SK-N-SH treated with all-trans-retinoic acid at 6 μM for 48 hours (cell line): ENCODE measurements at places on chromosomes 7 and 10.

GRCh38 chr10:47144525-47144924, 155.5 kb upstream of the GDF10 start:
- ATAC-seq: no peak

- ATAC-seq: no peak
These were observed 12.3 kb upstream of the DLD start for GRCh38 chr7:107878636-107879035.

DNA sequence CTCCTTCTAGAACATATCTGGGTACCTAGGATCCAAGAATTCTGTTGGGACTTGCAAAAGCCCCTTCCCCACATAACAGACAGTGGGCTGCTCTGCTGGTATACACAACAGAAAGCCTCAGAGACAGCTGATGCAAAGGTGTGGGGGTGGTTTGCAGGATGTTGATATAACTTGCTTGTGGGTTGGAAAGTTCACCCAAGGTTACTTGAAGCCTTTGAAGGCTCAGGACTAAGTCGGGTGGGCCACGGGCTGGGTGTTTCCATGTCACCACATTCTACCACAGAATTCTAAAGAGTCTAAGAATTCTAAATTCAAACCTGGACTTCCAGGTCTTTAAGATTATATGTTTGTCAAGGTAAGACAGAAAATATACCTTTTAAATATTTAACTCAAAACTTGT, 7.4 kb upstream of the NRCAM start:
- ATAC-seq: no peak

DNA sequence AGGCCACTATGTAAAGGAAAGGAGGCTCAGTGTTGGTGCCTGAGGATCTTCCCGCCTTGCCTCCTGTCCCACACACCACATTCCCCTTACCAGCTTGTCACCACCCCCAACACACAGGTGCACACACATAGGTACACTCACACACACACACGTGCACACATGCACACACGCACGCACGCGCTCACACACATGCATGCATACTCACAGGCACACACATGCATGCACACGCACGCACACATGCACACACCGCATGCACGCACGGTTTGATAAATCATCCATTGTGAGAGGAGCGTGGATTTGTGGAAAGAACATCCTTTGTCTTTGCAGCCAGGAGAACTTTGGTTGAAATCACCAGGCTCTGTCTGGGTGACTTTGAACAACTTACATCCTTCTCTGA, 359.8 kb downstream of the FRMD4A start:
- ATAC-seq: no peak

GRCh38 chr10:8325024-8325980, 270.8 kb downstream of the GATA3 start:
- no peak for ATAC-seq

DNA sequence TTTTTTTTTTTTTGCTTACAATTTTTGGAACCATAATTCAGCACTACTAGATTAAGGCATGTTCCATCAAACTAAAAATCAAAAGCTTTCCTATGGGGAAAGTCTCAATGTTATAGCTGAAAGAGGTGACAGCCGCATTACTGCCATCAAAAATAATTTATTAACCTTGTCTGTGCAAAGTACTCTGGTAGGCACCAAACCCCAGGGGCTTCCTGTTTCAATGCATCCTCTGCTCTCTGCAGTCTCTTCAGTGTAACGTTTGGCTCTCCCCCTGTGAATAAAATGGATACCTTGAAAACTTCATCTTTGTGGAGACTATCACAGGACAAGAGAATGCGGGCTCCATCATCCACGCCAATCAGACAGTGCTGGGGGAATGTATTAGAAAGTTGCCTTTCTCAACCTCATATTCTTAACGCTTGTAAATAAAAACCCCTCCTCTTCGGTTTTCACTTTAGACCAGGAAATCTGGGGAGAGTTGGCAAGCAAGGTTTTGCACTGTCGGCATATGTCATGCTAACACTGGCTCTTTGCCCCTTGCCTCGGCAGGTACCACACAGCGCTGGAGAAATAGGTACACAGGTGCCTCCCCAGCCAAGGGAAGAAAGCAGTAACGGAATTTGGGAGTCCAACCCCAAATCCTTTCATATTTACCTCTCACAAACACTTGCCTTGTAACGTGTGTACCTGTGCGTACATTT, 1.6 kb upstream of the NRG3 start:
- no peak for ATAC-seq

DNA sequence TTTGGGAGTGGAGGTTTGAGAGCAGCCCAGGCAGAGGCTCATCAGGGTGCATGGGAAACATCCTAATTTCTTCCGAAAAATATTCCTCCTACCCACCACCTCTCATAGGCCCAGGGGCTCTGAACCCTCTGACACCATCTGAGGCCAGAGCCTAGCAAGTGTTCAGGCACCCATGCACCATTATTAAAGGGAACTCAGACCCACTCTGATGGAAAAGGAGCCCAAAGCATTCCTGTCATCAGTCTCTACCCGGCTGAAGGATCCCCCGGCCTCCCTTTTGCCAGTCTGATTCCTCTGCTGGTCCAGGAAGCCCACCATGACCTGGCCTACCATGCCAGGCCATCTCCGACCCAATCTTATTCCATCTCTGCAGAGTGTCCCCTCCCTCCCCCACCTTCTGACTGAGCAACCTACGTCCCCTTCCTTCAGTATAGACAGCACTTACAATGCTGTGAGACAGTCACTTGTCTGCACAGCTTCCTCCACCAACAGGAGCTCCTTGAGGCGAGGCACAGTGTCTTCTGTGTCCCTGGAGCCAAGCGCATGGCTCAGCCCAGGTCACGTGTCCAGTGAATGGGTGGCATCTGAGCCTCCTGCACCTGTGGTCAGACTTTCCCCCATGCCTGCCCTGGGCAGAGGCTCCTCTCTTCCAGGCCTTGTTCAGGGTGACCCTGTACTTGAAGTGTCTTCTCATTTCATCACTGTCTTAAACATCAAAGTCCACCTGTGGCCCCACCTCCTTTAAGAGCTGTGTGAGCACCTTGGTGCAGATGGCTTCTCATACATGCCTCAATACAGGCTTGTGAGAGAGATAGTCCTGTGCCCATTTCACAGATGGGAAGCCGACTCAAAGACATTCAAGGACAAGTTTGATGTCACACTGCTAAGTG, 889 bp upstream of the GPR15LG start:
- ATAC-seq: no peak

DNA sequence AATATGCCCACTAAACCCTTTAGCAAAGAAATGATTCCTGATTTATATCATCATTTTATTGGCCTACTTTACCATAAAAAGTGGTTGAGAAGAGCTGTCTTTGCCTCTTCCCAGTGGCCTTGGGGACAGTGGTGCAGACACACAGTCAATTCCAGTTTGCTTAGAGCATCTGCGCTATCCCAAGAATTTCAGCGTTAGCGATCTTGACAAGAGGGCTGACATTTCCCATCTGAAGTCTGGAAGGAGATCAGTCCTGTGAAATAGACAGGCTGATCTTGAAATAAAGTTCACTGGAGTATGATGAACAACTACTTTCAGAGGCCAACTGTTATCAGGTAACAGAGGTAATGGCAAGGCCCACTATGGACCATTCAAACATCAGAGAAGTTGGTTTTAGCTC, 475.3 kb upstream of the NRP1 start:
- ATAC-seq: no peak

DNA sequence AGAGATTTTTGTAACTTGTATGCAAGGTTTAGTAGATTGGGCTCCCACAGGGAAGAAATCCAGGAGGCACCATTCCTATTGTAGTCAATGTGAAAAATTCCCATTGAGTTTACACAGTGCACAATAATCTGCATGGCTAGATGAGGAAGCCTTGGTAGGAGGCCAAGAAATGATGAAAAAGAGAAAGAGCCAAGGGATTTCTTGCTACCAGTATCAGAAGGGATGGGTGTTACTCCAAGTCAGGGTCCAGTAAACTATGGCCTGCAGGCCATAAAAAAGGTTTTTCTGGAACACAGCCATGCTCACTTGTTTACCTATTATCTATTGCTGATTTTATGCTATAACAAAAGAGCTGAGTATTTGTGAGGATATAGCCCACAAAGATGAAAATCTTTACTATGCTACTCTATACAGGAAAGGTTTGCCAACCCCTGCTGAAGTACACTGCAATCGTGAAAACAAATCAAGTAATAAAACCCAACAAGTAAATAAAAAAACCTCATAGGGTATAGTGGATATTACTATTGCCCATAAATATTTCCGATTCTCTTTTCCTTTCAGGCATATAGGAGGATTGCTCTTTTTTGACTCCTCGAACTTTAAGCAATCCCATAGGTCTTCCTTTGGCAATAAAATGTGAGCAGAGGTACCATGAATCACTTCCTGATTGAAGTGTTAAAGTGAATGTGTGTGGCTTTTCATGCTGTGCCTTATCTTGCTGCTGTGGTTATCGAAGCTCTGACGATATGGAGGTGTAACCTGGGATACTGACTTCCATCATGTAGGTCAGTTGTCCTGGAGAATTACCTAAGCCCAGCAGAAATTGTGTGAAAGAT, 256.3 kb upstream of the MAGI2 start:
- no peak for ATAC-seq

DNA sequence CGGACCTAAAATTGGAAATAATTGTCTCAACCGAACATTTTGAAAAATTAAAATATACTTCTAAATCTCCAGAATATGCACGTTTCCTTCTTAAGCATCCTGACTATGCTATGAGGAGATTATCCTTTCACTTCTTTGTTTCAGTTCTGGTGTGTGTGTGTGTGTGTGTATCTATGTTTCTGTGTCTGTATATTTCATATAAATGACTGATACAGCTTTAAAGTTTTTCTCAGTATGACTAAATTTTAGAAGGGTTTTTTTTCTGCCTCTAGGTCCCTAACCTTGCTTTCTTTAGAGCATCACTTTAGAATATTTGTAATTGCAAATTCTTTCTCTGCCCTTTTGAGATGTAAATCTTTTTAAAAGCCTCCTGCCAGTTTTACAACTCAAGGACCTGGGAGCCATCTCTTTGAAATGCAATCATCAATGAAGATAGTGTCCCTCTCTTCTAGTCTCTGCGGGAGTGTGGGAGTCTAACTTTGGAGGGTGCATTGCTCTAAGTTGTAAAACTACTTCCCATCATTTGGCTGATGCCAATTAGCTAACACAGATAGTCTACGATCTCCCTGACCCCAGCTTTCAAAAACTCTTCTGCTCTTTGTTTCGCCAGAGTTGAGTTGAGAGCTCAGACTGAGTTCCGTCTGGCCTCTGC, 782.0 kb upstream of the ZWINT start:
- ATAC-seq: no peak

GRCh38 chr7:1040790-1041189, 3.6 kb upstream of the GPR146 start:
- peak; percentile 40 for ATAC-seq

DNA sequence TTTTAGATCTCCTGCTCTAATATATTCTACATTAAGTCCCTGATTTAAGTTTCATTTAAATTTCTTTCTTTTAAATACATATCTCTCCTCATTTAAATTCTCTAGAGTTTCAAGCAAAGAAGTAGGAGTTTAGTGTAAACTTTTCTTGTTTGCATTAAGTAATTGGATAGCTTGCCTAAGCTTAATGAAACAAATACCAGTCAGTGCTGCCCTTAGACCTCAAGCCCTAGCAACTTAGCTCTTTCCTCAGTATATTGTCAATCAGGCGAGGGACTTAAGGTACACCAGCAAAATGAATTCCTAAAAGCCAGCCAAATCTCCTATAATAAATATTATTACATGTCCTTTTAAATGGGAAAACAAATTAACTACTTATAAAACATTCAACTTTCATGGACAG, 101.5 kb downstream of the CHCHD3 start:
- ATAC-seq: no peak

DNA sequence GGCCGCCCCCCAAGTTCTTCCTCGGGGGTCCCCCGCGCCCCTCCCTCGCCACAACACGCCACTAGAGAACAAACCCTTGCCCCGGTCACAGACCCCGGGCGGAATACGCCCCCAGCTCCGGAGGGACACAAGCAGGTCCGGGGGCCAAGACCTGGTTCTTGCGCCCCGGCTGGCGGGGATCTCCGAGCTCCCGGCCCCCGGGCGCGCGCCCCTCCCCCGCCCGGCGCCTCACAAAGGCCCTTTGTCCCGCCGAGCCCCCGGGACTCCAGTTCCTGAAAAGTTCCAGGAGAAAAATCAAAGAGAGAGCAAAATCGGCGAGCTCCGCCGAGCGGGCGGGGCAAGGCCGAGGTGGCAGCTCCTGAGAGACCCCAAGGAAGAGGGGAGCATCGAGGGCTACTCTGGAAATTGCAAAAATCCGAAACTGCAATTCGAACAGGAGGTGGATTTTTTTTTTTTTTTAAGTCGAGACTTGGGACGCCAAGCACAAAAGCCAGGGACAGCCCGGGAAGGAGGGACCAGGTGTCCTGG, 4.0 kb downstream of the TNRC18 start:
- no peak for ATAC-seq

- ATAC-seq: peak; percentile 99
These were observed 455.3 kb downstream of the REEP3 start for GRCh38 chr10:63976538-63976937.

DNA sequence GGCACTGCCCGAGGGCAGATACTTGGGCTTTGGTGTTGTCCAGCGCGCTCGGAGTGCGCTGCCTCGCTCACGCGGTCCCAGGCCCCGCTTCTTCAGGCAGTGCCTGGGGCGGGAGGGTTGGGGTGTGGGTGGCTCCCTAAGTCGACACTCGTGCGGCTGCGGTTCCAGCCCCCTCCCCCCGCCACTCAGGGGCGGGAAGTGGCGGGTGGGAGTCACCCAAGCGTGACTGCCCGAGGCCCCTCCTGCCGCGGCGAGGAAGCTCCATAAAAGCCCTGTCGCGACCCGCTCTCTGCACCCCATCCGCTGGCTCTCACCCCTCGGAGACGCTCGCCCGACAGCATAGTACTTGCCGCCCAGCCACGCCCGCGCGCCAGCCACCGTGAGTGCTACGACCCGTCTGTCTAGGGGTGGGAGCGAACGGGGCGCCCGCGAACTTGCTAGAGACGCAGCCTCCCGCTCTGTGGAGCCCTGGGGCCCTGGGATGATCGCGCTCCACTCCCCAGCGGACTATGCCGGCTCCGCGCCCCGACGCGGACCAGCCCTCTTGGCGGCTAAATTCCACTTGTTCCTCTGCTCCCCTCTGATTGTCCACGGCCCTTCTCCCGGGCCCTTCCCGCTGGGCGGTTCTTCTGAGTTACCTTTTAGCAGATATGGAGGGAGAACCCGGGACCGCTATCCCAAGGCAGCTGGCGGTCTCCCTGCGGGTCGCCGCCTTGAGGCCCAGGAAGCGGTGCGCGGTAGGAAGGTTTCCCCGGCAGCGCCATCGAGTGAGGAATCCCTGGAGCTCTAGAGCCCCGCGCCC, at the start of gene NPY:
TSS of gene NPY (plus strand) at position 294 of the 802 bp plus-strand sequence. CDS start 1,051 bp downstream, outside the sequence.
- peak; percentile 62 for ATAC-seq

- ATAC-seq: no peak
These were observed 81.3 kb downstream of the RAPGEF5 start for GRCh38 chr7:22275661-22276060.

- no peak for ATAC-seq
These were observed 386.6 kb upstream of the POM121L12 start for GRCh38 chr7:52648872-52649271.

DNA sequence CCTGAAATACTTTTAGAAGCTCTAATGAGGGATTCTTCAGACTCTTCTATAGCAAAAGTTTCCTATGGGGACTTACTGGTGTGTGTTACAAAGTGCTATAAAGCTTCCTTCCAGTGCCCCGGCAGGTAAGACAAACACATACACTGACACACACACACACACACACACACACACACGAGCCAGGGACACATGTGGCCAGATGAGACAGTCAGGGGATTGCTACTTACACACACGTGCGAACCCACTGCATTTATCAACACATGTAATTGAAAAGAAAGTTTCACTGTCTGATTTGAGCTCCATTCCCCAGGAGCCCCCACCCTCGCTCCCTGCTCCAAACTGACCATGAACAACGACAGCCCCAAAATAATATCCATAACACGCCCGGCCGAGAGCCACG, 119.8 kb downstream of the PRPF18 start:
- no peak for ATAC-seq

- ATAC-seq: no peak
These were observed 4.4 kb upstream of the MNX1 start for GRCh38 chr7:157014635-157015555.
